Stimulated activated CD4-positive, alpha-beta T cell treated with anti-CD3 and anti-CD28 coated beads, Interleukin-12 subunit alpha, Interleukin-12 subunit beta, amount 100 ng/mL, for 48 hours (primary cell): ENCODE measurements at places on chromosomes 3 and 15.

- DNase-seq, result peak; percentile 62
These were observed 103.7 kb downstream of the FRMD4B start for GRCh38 chr3:69282181-69282580.

DNA sequence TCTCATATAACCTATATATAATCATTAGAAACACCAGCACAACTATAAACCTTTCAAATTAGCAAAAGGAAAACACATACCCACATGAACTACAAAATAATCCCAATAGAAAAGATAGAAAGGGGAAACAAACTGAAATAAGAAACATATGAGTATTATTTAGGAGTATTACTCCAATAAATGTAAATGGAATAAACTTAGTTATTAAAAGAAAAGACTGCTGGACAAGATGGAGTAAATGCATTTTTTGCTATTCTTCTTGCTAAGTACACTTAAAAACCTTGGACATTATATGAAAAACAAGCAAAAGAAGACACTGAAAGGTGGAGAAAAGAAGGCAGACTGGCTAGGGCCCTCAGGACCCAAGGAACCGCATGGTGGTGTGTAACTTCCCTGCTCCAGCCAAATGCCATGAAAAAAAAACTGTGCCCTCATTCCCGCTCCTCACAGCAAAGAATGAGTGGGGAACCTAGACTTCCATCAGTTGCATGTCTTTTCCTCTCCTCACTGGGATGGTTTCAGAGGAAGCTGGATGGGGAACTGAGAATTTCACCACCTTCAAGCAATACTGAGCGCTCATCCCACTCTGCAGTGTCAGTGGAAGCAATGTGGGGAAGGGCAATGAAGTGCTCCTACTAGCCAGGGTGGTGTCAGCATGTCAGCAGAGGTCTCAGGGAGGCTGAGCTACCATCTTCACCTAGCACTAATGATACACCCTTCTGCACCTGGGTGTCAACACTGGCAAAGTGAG, 43.7 kb upstream of the ADAMTS17 start:
- no peak for DNase-seq

GRCh38 chr15:31283043-31283442, 43.6 kb upstream of the KLF13 start:
- DNase-seq, result no peak

GRCh38 chr3:78978037-78978436, 789.8 kb downstream of the ROBO1 start:
- DNase-seq, result no peak

GRCh38 chr3:172687501-172687900, 23.4 kb downstream of the NCEH1 start:
- DNase-seq, result no peak

- peak; percentile 79 for DNase-seq
These were observed 42.9 kb downstream of the TBC1D2B start for GRCh38 chr15:78034495-78035191.

GRCh38 chr3:29412110-29412509, 131.2 kb downstream of the RBMS3 start:
- DNase-seq, result no peak

GRCh38 chr15:62469874-62470688, 305.0 kb upstream of the C2CD4B start:
- no peak for DNase-seq

DNA sequence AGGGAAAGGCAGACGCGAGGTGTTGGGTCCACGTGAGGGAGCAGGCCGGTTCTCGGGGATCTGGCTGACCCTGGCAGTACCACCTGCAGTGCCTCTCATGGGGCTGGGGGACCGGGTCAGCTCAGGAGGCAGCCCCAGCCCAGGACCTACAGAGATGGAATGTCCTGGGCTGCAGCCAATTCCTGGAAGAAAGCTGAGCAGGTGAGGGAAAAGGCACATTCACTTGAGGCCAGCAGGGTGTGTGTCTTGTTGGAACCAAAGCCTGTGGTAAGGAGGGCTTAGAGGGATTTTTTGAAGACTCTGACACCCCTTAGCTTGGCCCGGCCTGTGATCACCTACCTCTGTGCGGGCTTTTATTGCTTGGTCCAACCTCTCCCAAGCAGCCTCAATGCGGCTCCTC, 15.8 kb downstream of the PLA2G4B start:
- no peak for DNase-seq

DNA sequence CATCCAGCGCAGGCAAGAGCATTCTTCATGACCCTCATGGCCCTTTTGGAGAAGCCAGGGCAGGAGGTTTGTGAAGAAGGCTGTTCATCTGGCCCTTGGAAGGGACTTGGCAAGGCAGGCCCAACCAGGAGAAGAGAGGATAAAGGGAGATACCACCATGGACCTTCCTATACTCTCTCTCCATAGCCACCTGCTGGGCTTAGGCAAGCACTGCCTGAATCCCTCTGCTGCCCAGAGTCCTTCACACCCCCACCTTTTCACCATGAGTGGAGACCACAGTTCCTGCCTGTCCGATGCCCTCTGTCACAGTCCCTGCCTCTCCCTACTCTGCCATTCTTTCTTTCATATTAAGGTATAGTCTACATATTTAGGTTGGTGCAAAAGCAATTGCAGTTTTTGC, 10.6 kb upstream of the SFMBT1 start:
- no peak for DNase-seq

GRCh38 chr15:56038707-56039106, 45.3 kb upstream of the NEDD4 start:
- no peak for DNase-seq

- DNase-seq, result no peak
These were observed 507.0 kb downstream of the FOXP1 start for GRCh38 chr3:71076361-71077002.

DNA sequence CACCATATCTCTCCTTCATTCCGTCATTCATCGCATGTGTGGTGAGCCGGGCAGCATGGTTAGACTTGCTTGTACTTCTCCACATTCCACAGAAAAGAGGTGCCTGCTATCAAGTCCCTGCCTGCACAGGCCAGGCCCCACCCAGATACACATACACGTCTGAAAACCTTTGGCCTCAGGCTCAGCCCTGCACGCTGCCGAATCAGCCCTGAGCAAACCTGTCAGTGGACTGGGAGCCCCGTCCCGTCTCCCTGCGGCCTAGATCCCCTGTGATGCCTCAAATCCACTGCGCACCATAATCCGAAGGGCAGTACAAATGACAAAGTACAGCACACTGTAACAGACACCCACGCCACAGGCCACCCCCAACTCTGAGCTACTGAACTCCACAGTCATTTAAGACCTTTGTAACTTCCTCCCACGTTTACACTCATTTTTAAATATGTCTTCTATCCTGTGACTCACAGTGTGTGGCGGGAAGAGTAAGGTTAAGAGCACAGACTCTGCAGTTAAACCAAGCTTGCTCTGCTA, 67.1 kb downstream of the MB21D2 start:
- DNase-seq, result peak; percentile 35

DNA sequence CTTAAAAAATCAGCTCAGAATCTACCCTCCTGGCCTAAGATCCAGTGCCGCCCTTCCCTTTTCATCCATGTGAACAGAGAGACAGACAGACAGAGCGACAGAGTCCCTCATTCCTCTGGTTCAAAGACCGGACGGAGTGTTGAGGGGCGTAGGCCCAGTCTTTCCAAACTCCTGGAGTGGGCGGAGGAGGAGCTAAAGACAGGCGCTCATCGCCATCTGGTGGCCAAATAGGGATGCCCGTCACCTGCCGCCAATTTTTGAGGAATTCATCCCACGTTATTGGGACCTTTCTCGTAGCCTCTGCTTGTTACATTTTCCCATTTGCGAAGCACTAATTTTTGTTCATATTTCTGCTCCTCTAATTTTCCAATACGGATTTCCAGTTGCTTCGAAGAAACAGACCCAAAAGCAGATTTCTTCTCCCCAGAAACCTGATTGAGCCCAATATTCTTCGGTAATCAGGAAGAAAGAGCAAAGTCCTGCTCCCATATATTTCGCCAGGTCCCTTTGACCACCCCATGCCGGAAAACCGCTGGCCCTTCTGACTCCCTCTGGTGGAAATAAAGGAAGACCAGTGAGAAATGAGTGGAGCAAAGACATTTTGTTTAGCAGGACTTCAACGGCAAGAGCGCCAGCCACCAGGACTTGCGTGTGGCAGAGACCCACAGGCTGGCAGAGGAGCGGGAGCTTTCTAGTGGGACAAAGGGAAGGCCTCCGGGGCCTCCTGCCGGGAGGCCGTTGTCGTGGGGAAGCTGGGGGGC, 88.0 kb downstream of the LRRK1 start:
- DNase-seq, result peak; percentile 74

GRCh38 chr15:65408324-65409035, 14.3 kb downstream of the IGDCC4 start:
- no peak for DNase-seq
